ENCODE measurements at places on chromosomes 7 and 10.

DNA sequence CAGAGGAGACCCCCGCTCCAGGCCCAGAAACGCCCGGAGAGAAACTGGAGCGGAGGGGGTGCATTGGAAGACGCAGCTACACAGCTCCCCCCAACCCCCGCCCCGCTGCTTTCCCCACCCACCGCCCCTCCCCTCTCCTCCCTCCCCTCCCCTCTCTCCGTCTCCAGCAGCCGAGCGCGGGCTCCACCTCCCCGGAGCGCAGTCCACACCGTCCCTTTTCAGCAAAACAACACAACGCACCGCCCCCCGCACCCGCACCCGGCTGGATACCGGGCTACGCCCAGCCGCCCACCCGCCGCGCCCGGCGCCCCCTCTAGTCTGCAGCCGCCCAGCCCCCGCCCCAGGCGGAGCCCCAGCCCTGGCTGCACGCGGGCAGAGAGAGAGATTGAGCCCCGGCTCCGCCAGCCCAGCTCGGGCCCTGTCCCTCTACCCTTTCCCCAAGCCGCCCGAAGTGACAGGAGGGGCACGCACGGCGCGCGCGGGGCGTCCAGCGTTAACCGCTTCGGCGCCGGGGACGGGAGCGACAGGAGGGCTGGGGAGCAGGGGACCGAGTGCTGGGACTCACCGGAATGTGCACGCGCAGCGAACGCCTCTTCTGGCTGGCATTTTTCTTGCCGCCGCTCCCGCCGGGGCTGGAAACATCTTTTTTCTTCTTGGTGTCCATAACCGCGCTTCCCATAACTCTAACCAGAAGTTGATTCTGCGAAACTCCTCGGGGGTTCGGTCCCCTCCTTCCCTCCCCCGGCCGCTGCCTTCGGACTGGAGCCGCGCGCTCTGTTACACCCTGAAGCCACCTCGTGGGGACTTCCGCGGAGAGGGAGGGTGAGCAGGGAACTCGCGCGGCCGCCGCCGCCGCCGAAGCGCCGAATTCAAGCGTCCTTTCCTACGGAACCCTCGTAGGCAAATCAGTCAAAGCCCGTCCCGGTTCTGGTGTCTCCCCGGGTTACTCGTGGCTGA is 695 bp downstream of the PRKAG2 start:
- no peak for DNase-seq

- no peak for DNase-seq
These were observed 77.5 kb upstream of the TOMM7 start for GRCh38 chr7:22900101-22900500.

DNA sequence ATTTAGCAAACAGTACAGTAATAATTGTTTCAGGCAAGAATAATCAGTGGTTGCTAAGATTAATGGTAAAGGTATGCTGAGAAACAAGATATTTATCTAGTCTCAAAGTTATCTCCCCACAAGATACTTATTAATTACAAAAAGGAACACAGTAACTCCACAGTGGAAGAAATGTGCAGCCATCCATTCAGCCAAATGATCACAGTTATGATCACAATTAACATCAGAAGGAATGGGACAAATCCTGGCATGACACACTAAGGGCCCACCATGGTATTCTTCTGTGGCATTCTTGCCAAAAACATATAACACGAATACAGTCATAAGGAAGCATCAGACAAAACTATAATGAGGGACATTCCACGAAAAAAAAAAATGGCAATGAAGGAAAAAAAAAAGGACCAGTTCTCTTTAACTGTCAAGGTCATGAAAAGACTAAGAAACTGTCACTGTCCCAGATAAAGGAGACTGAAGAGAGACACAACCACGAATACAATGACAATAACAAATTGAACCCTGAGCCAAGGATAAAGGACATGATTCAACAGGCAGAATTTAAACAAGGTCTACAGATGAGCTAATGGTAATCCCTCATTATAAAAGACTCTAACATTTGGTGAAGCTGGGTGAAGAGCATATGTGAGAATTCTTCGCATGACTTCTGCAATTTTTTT is 20.9 kb downstream of the NUDCD3 start:
- DNase-seq: no peak

DNA sequence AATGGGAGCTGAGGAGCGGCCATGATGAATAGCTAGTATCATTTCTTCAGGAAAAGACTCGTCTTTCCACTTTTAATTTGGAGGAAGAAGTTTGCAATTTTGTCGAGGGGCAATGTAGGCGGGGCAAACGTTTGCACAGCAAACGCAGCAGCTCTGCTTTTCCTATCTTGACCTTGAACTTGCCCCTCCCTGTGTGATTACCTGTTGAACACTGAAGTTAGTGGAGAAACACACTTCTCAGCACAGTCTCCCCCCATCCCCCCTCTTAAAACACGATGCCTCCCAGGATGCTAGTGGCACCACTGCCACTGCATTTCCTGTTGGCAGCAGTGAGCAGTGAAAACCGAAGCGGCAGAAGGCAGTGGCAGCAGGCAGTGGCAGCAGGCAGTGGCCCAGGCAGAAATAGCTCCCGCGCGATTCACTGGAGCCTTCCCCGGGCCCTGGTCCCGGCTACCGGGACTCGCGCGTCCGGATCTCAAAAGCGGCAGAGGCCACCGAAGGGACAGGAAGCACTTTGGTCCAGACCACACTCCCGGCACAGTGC is at the start of gene EPDR1:
EPDR1 (plus strand) TSS at position 336 of the 544 bp plus-strand sequence. CDS start 300 bp downstream, outside the sequence.
- no peak for DNase-seq

- no peak for DNase-seq
These were observed 167.0 kb downstream of the SGMS1 start for GRCh38 chr10:50456719-50457118.

DNA sequence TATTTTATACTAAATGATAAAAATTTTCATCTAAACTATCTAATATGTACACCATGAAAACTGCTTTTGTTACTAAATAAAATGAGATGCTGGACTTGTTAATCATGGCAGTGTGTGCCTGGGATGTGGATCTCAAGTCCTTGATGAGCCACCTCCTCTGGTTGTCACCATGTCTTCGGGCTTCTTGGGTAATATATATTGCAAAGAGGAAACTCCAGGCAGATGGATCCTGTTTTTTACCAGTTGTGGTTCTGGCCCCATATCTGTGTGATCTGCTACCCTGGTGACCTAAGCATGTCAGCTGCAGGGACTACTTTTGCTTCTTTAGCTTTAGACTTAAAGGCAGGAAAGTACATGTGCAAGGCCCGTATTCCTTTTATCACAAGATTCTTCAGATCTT is 46.2 kb downstream of the TMEM60 start:
- no peak for DNase-seq

All from AG09309 (cell line).